Right renal pelvis (tissue), 4 donors: ENCODE measurements at places on chromosomes 7 and 10. TPM values are rescaled to one million over a fixed set of nuclear protein-coding genes. Genes with fewer than 3 reads are reported as not detected.

OR6B1 gene
- polyA plus RNA-seq: not detected

- DNase-seq: no peak
Observed at GRCh38 chr7:16061630-16062029, 359.7 kb downstream of the CRPPA start.

- DNase-seq: no peak
Observed at GRCh38 chr7:93830141-93830925, 60.2 kb downstream of the TFPI2 start.

DNA sequence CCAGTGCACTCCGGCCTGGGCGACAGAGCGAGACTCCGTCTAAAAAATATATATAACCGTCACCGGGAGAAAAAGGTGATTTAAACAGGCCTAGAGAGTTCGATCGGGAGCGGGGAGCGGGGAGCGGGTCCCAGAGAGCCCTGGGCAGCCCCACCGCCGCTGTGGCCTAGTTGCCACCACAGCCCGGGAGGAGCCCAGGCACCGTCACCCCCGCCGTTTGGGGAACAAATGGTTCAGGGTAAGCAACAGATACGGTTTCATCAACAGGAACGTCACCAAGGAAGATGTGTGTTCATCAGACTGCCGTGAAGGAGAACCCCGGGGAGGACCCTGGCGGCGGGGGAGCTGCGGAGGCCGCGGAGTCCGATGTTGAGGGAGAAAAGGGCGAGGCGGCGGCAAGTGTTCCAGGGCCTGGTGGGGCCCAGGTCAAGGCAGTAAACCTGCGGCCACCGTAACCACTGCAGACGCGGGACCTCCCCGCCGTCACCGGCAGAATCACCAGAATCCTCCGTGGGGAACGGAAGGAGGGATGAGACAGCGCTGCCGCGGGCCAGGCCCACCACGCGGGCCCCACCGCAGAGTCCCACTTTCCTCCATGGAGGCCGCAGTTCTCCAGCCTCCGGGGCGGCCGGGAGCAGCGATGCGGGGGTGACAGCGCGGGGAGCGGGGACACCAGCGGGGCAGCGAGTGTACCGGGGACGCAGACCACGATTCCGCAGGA is 103.4 kb downstream of the GALNT11 start:
- DNase-seq: no peak

DNA sequence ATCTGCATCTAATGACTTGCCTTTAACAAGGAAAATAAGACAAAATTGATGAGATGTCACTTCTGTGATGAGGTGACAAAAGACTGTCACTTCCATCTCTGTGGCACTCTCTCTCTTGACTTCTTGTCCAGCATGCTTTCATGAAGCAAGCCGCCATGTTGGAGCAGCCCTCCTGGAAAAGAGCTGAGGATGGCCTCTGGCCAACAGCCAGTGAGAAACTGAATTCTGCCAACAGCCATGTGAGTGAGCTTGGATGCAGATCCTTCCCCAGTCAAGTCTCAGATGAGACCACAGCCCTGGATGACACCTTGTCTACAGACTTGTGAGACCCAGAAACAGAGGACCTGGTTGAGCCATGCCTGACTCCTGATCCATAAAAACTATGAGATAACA is 412.6 kb upstream of the SHH start:
- DNase-seq: no peak
